Effector CD4-positive, alpha-beta T cell (primary cell): ENCODE measurements at places on chromosomes 12 and 14.

- no peak for DNase-seq
Observed at GRCh38 chr14:101098177-101098576, 194.7 kb upstream of the RTL1 start.

- no peak for DNase-seq
Observed at GRCh38 chr12:1505576-1505975, 88.8 kb downstream of the FBXL14 start.

- DNase-seq, result no peak
Observed at GRCh38 chr12:10211101-10211939, 1.4 kb upstream of the GABARAPL1 start.

- DNase-seq, result no peak
Observed at GRCh38 chr14:99512571-99513182, 31.5 kb downstream of the CCNK start.

DNA sequence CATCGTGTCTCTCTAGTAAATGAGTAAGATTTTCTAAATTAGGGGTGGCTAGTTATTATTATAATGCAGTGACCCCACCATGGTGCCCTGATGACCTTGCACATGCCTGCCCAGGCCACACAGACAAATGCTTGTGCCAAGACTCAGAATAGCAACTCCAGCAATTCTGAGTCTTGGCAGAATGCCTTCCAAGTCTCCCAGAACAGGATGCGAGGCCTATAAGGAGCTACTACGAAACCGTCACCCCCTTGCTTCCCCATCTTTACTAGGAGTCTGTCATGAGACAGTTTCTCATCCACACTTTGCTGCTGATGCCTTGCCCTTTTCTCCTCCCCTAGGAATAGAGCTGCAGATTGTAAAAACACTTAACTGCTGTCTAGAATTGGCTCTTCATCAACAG lies 559.9 kb downstream of the TRHDE start:
- no peak for DNase-seq

GRCh38 chr14:60346706-60347105 lies 97.7 kb downstream of the PPM1A start:
- DNase-seq, result no peak

DNA sequence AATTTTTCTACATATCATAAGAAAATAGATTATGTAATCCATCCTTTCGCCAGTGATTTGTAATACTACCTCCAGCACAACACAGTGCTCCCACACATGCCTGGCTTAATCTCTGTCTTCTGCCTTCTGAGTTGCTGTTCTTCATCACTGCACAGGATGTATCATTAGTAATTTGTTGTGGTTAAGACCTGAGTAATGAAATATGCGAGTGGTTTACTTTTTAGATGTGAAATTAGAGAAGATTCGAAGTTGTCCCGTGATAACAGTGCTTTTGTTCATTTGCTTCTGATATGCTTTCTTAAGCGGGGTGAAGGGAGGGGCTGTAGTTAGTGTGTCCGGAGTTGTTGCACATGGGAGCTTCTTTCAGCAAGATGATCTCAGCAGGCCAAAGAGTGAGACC lies 18.1 kb downstream of the KRT85 start:
- no peak for DNase-seq

DNA sequence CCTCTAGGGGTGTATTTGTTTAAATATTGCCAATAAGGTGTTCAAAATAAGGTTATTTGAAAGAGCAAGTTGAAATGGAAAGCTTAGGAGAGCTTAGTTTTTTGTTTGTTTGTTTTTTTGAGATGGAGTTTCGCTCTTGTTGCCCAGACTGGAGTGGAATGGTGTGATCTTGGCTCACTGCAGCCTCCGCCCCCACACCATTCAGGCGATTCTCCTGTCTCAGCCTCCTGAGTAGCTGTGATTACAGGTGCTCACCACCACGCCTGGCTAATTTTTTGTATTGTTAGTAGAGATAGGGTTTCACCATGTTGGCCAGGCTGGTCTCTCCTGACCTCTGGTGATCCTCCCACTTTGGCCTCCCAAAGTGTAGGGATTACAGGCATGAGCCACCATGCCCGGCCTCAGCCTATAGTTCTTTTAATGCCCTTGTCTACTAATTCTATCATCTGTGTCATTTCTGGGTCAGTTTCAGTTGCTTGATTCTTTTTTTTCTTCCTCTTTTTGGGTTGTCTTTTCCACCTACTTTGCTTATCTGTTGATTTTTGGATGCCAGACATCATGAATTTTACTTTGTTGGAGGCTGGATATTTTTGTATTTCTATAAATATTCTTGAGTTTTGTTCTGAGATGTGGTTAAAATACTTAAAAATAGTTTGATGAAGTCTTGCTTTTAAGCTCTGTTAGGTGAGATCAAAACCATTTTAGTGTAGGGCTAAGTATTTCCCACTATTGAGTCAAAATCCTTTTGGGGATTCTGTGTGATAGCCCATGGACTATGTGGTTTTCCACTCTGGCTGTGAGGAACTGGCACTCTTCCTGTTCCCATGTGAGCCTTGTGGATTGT lies 18.7 kb downstream of the RCOR1 start:
- DNase-seq, result no peak

- DNase-seq, result no peak
Observed at GRCh38 chr14:91888641-91889476, 21.5 kb upstream of the TC2N start.

GRCh38 chr14:95482627-95483308 lies 33.7 kb downstream of the SYNE3 start:
- DNase-seq, result no peak

GRCh38 chr12:131681257-131681620 lies 29.7 kb upstream of the SFSWAP start:
- no peak for DNase-seq

DNA sequence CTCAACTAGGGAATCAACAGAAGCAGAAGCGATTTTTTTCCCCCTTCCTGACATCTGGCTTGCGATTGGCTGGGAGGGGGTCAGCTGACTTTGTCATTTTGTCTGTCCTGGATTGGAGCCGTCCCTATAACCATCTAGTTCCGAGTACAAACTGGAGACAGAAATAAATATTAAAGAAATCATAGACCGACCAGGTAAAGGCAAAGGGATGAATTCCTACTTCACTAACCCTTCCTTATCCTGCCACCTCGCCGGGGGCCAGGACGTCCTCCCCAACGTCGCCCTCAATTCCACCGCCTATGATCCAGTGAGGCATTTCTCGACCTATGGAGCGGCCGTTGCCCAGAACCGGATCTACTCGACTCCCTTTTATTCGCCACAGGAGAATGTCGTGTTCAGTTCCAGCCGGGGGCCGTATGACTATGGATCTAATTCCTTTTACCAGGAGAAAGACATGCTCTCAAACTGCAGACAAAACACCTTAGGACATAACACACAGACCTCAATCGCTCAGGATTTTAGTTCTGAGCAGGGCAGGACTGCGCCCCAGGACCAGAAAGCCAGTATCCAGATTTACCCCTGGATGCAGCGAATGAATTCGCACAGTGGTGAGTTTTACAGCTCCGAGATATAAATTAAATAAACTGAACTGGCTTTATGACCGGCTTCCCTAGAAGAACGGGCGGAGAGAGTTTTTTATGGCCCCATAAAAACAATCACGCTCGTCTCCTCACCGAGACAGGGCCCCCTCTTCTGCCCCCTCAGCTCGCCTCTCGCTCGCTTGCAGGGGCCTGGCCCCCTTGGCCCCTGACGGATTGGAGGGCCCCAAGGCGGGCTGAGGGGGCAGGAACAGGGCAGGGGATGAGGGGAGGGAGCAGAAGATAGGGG lies at the start of gene HOXC6:
Gene HOXC6, plus strand, starts transcription at position 127 of the 888 bp plus-strand sequence. Its CDS starts 82 bp downstream, at position 209.
- no peak for DNase-seq

GRCh38 chr12:121259074-121259473 lies 37.4 kb downstream of the CAMKK2 start:
- no peak for DNase-seq

DNA sequence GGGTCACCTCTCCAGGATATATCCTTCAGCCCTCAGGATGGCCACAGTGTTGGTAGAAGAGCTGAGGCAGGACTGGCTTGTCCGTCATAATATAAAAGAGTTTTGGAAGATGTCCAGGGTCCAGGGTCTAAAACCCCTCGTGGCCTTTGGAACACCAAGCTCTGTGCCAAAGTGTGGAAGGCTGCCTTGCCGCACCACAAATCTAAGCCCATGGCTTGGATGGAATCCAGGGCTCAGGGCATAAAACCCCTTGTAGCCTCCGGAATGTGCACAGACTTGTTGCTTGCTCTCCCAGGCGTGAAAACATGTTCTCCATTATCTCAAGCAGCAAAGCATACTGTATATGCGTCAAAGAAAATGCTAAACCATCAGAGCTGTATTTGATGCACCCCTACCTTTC lies 46.7 kb downstream of the TNFAIP2 start:
- DNase-seq, result no peak

DNA sequence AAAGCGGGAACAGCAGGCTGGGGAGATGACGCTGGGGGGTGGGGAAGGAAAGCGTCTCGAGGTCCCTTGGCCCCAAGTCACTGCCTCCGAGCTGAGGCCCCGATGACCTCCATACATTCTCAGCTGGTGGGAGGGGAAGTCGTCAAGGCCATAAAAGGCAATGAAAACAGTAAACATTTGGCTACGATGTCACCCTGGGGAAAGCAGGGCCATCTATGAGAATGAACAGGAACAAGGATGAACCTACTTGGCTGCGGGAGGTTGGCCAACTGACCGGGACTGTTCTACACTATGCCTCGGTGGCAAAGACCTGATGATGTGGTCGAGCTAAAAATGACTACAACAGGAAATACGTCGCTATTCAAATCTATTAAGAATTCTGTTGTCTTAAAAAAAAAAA lies 19.5 kb downstream of the PRKAB1 start:
- no peak for DNase-seq

DNA sequence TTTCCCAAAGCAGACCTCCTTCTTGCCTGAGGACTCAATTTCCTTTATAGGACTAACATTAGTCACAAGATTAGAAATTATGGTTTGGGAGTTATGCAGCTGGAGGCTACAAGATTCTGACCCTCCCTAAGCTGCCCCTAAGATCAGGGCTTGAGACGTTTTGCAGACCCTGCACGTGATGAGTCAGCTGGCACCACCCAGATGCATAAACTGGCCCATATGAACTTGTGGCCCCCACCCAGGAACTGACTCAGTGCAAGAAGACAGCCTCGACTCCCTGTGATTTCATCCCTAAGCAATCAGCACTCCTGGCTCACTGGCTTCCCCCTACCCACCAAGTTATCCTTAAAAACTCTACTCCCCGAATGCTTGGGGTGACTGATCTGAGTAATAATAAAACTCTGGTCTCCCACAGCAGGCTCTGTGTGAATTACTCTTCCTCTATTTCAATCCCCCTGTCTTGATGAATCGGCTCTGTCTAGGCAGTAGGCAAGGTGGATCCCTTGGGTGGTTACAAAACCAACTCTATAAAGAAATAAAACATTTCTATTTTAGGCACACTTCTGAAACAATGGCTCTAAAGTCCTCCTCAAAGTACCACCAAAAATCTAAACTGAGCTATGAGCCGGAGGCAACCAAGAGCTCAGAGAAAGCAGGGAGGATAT lies 233.4 kb downstream of the TMEM132D start:
- DNase-seq, result no peak

DNA sequence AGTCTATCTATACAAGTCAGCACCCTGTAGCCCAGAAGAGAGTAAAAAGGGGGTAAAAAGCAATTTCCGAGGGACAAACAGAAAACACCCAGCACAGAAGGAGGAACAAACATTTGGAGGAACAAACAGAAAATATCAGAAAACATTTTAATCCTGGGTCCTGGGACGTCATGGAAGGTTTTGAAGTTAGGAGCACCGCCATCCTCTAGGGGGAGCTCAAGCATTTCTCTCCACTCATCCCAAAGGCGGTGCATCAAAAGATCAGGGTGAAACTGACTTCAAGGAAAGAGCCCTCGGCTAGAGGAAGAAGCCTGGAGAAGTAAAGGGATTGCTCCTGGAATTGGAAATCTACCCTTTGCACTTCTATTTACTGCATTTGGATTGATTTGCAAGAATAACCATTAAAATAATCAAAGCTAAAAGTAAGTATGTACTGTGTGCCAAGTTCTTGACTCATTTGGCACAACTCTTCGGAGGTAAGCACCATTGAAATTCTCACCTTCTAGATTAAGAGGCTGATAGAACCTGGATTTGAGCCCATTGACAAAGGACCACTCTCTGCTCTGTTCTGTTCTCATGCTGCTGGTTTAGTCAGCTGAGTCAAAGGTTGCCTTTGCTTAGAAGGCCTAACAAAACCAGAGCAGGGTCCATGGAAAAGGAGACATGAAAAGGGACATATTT lies 17.2 kb upstream of the POC1B start:
- peak; percentile 56 for DNase-seq

DNA sequence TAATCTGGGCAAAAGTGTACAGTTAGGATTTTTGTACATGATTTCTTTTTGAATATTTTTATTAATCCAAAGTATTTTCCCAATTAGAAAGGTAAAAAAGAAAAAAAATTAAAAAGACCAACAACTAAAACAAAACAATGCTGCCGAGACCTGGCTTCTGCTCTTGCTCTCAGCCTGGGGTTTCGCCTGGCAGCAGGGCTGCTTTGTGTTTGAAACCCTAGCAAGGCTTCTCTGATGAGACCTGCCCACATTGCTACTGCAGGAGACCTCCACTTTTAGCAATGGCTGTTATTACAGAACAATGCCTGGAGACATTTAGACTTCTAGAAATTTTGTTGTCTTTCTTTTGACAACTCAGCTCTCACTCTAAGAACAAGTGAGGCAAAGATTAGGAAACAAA lies 1153.0 kb upstream of the TMEM132C start:
- DNase-seq, result no peak

DNA sequence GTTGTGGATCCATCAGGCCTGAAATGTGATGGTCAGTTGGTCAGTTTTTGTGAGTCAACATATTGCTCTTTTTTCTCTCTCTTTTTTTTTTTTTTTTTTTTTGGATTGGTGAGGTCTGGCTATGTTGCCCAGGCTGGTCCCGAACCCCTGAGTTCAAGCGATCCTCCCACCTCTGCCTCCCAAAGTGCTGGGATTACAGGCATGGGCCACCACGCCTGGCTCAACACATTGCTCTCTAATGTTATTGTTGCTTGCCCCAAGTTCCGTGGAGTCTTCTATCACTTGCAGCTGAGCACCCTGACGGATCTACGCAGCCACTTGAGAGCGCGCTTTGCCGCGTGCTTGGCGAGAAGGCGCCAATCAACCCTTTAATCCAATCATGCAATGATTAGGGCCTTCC lies 69.5 kb upstream of the DIO3 start:
- DNase-seq, result no peak

DNA sequence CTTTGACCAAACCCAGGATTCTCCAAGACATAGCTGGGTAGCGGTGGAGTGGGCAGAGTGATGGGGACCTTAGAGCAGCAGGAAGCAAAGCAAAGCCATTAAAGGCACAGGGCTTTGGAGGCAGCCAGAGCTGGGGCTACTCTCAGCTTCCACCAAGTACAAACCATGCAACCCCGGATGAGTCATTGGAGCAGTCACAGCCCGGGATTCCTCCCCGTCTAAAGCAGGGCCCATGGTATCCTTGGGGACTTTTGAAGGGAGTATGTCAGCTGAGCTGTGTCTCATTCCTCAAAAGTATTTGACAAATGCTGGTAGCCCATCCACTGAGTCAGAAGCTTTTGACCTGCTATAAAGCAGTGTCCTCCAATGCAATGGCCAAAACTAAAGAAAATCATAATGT lies 9.7 kb upstream of the IFI27 start:
- DNase-seq, result no peak

DNA sequence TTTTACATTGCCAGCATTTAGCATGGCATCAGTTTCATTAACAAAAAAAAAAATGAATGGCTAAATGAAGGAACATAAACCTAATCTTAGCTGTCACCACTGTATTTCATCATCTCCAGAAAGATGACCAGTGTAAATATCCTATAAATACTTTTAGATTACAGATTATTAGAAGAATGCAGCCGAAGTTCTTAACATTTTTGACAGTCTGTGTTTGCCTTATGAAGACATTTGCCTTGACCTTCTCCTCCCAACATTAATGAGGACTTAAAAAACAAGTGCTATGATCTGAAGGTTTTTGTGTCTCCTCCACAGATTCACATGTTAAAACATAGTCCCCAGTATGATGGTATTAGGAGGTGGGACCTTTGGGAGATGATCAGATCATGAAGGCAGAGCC lies 253.0 kb downstream of the SNAPC1 start:
- DNase-seq, result no peak
